ENCODE measurements at places on chromosomes 11 and 22.

DNA sequence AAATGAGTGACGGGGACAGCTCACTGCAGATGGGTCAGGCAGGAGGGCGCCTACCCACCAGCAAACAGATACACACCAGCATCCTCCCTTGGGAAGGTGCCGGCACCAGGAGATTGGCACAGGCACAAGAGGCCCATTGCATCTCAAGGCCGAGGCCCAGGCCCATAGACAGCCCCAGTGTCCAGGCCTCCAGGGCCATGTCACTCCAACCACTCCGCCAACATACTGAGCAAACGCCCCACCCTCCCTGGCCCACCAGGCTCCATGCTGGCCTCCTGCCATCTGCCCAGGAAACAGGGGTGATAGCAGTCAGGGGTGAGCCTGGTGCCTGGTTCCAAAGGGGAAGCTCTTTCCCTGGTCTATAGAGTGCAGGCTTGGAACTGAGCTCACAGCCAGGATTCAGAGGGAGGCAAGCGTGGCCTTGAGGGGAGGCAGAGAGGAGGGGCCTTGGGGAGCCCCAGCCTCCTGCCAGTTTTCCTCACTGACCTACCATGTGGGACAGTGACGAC, 34.7 kb downstream of the PISD start:
- DNase-seq = no peak

DNA sequence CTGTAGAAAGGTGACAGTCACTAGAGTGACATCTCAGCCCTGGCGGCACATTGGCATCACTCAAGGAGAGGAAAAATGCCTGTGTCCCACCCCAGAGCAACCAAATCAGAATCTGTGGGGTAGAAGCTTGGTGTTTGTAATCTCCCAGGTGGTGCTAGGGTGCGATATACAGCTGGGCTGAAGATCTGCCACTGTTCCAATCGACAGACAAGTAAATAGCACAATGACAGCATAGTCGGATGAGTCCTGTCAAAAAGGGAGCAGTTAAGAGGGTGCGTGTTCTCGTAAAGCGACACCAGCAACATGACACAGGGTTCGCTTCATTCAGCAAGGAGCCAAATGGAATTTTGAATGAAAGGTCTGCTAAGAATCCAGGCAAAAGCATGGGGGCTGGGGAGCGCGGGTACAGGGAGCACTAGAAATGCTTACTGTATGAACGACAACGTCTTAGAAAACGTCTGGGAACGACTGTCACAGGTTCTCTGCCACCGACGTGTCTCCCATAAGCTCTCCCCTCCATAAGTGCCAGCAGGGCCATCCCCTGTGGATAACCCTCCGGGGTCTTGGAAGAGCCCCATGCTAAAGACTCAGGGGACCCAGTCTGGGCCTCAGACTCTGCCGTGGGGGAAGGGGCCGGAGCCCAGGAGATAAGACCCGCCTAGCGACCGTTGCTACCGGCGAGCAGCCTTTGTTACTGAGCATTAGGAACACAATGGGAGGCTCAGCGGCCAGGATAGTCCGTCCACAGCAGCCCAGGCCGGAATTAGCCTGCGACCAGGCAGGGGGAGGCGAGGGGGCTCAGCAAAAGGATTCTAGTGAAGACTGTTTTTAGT, 20.8 kb downstream of the ADA2 start:
- no peak for DNase-seq

DNA sequence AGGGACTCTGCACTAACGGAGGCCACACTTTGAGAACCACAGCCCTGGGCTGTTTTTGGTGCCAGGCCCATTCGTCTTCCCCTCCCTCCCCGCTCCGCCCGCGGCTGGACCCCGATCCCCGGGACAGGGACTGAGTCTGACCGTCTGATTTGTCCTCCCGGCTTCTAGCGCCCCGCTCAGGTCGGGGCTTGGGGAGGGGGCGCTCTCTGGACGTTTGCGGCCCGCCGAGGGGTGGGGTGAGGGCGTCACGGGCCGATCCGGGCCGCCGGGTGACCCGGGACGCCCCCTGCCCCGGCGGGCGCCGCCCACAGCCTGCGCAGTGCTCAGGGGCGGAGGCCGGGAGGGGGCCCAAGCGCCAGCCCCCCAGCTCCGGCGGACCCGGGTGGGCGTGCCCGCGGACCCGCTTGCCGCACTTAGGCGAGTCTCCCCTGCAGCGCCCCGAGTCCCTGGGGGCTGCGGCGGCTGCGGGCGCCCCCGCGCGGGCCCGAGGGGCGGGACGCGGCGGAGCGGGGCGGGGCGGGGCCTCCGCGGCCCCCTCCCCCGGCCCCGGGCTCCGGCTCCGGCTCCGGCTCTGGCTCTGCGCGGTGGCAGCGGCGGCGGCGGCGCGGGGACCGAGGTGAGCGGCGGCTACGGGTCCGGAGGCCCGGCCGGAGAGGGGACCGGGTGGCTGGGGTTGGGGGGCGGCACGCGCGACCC, 33.7 kb upstream of the PRR5 start:
- DNase-seq = no peak

- no peak for DNase-seq
These were observed 9.7 kb downstream of the USP2 start for GRCh38 chr11:119371778-119372182.

- DNase-seq = no peak
These were observed 226.3 kb downstream of the DSCAML1 start for GRCh38 chr11:117570701-117571100.

- DNase-seq = no peak
These were observed 6.6 kb downstream of the CERK start for GRCh38 chr22:46731246-46732040.

DNA sequence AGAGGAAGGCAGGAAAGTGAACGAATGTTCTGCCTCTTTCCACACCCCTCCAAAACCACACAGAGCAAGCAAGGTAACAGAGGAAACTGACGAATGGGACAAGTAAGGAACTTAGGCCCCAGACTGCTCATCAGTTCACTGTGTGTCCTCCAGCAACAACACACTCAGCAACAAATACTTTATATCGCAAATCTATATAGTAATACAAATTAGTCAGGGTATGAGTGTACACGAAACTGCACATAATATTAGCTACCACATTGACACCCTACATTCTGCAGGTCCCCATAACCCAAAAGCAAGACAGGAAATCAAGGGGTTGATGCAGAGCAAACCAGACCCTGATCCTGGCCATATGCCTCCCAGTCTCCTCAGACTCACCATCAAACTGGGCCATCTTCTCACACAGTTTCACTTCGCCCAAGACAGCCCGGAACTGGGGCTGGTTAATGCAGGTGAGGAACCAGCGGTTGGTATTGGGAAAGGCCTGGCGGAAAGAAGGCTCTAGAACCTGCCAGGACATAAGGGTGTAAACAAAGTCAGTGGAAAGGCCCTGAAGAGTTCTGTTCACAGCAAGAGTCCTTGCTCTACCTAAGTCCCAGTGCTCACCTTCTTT, 6.6 kb downstream of the EEF1G start:
- no peak for DNase-seq

- no peak for DNase-seq
These were observed 91.1 kb upstream of the CLPB start for GRCh38 chr11:72525466-72525865.

DNA sequence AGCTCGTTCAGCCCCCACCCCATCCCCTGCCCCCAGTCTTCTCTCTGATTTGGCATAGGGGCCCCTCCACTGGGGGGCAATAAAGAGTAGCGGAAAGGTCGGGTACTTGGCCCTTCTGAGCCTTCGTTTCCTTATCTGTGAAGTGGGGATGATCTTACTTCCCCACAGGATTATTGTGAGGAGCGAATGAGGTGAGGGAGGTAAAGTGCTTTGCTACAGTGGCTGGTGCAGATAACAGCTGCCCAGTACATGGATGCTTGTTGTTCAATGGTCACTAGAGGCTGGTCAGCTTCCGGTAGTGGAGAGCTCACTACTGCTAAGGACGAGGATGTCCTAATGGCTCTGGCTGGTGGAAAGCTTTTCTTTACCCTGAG, 101.2 kb downstream of the CEP164 start:
- DNase-seq = no peak

GRCh38 chr11:76690736-76691135, 20.2 kb upstream of the LRRC32 start:
- no peak for DNase-seq

GRCh38 chr11:624705-625635, at the start of gene CDHR5:
CDHR5 (minus strand) TSS chr11:624955; CDS start chr11:624902, 53 bp downstream.
- DNase-seq = no peak
